ENCODE measurements at places on chromosomes 16 and 17.

- DNase-seq = no peak
Measured at GRCh38 chr17:60563743-60564142, 36.2 kb upstream of the PPM1D start.

GRCh38 chr16:53886482-53887378 is 182.8 kb downstream of the FTO start:
- no peak for DNase-seq

DNA sequence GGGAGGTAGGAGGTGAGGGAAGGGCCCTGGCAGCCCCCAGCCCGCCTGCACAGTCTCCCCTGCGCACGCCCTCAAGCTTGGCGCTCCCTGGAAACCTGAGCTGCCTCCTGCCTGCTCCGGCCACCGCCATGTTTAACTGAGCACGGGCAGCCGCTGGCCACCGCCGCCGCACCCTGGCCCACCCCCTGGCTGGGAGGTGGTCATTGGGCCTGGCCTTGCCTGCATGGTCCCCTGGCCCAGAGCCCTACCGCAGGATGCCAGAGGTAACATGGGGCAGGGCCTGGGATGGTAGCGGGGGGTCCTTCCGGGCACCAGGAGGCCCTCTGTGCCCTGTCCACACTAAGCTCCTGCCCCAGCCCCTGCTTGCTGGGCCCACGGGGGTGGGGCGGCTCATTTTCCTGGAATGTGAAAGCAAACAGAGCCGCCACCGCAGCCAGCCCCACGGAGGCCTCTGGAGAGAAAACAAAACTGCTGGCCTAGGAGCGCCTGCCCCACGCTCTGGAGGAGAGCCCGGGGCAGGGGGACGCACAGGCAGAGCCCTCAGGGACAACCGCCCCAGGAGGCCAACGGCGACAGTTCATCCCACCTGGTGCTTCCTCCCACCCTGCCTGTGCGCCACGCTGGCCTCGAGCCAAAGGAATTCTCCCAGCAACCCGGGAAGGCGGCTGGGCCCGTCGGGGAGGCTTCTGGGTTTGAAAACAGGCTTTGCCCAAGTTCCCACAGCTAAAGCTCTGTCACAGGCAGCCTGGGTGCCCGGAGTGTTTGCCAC is 8.9 kb downstream of the NHERF2 start:
- no peak for DNase-seq

GRCh38 chr16:66895999-66896398 is 15.7 kb downstream of the PDP2 start:
- DNase-seq = no peak

DNA sequence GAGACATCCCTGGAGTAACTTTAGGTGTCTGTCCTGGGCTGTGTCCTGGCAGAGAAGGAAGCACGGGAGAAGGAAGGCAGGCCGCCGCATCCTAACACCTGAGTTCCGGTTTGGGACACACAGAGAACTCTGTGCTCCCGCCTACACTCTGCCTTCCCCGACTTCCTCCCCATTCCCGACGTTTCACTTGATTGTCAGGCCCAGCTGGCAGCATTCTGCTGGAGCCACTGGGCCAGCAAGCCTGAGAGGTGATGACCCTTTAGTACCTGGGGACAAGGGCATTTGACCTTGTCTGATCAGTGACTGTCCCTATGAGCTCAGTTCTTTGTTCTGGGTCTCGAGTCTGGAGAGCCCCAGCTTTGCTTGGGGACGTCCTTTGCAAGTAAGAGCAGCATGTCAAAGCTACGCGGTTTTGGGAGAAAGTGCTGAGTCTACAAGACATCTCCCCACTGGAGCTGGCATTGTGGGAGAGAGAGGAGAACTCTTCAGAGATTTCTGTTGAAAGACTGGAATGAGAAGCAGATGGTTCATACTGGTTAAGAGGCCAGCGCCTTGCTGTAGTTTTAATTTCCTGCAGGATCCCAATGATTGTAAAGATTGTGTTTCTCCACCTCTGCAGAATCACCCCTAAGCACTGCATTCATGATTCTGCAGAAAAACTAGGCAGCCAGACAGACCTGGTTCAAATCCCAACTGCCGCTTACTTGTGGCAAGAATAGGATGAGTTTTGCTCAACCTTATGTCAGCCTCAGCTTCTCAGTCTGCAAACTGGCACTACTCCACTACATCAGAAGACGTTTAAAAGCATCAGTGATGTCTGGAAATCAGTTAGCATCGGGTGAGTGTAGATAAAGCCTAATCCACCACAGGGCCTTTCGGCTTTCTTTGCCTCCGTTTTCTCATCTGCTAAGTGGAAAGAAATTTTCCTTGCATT is 20.6 kb downstream of the ABAT start:
- DNase-seq = no peak

DNA sequence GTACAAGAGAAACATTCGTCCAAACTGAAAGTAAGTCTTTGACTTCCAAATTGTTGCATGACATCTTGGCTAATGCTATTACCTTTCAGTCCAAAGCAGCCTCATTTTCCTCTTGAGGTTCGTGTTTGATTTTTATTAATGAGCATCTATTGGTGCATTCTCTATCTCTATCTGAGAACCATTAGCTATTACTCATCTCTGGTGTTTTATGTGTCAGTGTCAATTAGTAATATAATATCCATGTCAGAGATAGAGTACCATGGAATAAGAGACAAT is 388.1 kb upstream of the GOT2 start:
- DNase-seq = no peak

Data from effector memory CD8-positive, alpha-beta T cell (primary cell).